ENCODE measurements at places on chromosomes 2 and 18.

GRCh38 chr2:67394734-67395133 lies 2.4 kb upstream of the ETAA1 start:
- no peak overlapping the region for H3K27ac ChIP-seq
- no peak overlapping the region for H3K4me3 ChIP-seq

GRCh38 chr18:55925772-55926171 lies 337.8 kb upstream of the TCF4 start:
- no peaks in the 10 kb centered on the region for H3K4me1 ChIP-seq
- no peak overlapping the region for H3K27ac ChIP-seq
- H3K27me3 ChIP-seq = no peaks in the 10 kb centered on the region
- no peak overlapping the region for H3K4me3 ChIP-seq
- no peak for DNase-seq

- no peaks in the 10 kb centered on the region for H3K27me3 ChIP-seq
- H3K4me1 ChIP-seq = peaks cover 7% of the 10 kb centered on the region
- H3K36me3 ChIP-seq = no peaks in the 10 kb centered on the region
- DNase-seq = peak; percentile 56
These were observed 96.0 kb upstream of the FHL2 start for GRCh38 chr2:105494683-105495425.

DNA sequence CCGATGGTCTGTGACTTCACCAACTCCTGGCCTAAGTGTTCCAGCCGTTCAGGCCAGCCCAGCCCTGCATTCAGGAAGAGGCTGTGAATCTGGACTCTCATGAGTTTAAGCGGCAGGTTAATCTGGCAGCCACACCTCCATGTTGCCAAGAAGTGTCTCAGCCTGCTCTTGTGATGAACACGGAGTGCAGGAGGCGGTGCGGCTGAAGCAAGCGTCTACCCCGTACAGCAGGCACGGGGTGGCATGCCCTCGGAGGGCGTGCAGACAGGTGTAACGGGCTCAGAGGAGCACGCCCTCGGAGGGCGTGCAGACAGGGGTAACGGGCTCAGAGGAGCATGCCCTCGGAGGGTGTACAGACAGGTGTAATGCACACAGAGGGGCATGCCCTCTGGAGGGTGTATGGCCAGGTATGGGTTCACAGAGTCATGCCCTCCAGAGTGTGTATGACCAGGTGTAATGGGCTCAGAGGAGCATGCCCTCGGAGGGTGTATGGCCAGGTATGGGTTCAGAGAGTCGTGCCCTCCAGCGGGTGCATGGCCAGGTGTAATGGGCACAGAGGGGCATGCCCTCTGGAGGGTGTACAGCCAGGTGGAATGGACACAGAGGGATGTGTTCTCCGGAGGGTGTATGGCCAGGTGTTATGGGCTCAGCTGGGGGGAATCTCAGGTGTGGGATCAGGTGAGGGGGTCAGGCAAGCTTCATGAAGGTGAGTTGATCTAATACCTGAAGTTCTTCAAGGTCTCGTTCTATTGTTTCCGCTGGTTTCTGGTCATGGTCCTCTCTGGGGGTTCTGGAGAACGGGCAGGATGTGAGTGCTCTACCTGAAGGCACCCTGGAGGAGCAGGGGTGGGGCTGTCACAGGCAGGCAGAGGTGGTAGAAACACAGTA lies 22.6 kb downstream of the CROCC2 start:
- no peak overlapping the region for H3K27ac ChIP-seq
- no peak overlapping the region for H3K4me3 ChIP-seq
- no peaks in the 10 kb centered on the region for H3K4me1 ChIP-seq
- no peak for DNase-seq
- H3K36me3 ChIP-seq = no peaks in the 10 kb centered on the region

- H3K4me1 ChIP-seq = no peaks in the 10 kb centered on the region
- no peak overlapping the region for H3K27ac ChIP-seq
- no peak for DNase-seq
- H3K36me3 ChIP-seq = no peaks in the 10 kb centered on the region
- no peak overlapping the region for H3K4me3 ChIP-seq
These were observed 8.5 kb upstream of the CYRIA start for GRCh38 chr2:16674154-16674553.

- H3K36me3 ChIP-seq = no peaks in the 10 kb centered on the region
- no peak overlapping the region for H3K27ac ChIP-seq
- no peak for DNase-seq
These were observed 46.2 kb downstream of the FAM98A start for GRCh38 chr2:33552758-33553461.

- H3K4me3 ChIP-seq = no peak overlapping the region
- H3K27me3 ChIP-seq = no peaks in the 10 kb centered on the region
- DNase-seq = no peak
- H3K4me1 ChIP-seq = no peaks in the 10 kb centered on the region
- H3K36me3 ChIP-seq = no peaks in the 10 kb centered on the region
- H3K27ac ChIP-seq = no peak overlapping the region
These were observed 58.0 kb downstream of the LINC00305 start for GRCh38 chr18:64090876-64091275.

DNA sequence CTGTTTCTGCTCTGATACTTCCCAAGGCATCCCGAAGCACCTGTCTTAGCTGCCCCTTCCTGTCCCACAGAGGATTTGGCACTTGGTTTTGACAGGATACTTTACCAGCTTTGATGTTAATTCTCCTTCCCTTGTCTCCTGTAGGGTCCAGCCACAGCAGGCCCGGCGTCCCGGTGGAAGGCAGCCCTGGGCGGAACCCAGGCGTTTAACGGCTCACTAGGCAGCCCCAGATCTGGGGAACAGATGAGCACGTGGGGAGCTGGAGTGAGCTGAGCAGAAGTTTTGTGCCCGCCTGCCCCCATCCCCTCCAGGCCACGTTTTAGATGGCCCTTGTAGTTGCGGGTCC lies 11.4 kb downstream of the ANKRD23 start:
- peaks cover 43% of the 10 kb centered on the region for H3K36me3 ChIP-seq
- DNase-seq = no peak
- H3K27me3 ChIP-seq = no peaks in the 10 kb centered on the region
- H3K27ac ChIP-seq = peak overlapping the region; percentile 48

- H3K27ac ChIP-seq = peak overlapping the region; percentile 36
- DNase-seq = no peak
- H3K36me3 ChIP-seq = peaks cover 11% of the 10 kb centered on the region
- H3K27me3 ChIP-seq = no peaks in the 10 kb centered on the region
- peaks cover 9% of the 10 kb centered on the region for H3K4me1 ChIP-seq
- H3K4me3 ChIP-seq = no peak overlapping the region
These were observed 13.6 kb downstream of the ADI1 start for GRCh38 chr2:3505771-3506170.

DNA sequence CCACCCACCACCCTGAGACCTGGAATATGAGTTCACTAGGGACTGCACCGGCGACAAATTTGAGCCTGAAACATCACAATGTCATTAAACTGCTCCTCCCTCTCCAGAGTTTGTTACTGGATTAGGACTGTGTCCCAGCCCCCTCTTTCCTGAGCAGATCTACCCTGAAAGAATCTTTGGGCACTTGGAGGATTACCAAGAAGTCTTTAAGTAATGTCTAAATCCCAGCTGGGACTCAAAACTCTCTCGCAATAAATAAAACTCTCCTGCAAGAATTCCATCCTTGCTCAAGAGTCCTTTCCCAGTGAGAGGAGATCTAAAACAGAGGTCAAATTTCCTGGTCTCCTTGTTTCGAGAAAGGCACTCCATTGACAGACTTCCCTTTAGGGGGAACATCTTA lies 20.9 kb downstream of the GKN2 start:
- H3K27ac ChIP-seq = no peak overlapping the region
- H3K36me3 ChIP-seq = no peaks in the 10 kb centered on the region
- DNase-seq = no peak
- no peaks in the 10 kb centered on the region for H3K4me1 ChIP-seq
- H3K27me3 ChIP-seq = no peaks in the 10 kb centered on the region
- no peak overlapping the region for H3K4me3 ChIP-seq

- H3K4me1 ChIP-seq = no peaks in the 10 kb centered on the region
- DNase-seq = no peak
- no peak overlapping the region for H3K4me3 ChIP-seq
- no peak overlapping the region for H3K27ac ChIP-seq
- no peaks in the 10 kb centered on the region for H3K36me3 ChIP-seq
These were observed 10.0 kb upstream of the CD302 start for GRCh38 chr2:159808032-159808425.

DNA sequence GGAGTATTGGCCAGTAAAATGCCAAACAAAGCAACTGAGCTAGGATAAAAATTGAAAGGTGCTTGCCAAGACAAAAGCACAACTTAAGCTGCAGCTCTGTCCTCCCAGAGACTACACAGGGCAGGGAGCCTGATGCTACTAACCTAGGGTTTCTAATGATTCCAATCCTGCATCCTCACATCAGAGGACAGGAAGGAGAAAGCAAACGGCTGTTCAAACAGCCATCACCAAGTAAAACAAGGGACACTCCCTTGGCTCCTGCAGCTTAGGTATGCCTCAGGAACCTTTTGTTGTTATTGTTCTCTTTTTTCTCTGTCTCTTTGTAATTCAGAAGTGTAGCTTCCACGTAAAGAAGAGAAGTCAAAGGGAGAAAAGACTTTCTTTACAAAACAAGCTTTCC lies 99.5 kb downstream of the TCF4 start:
- H3K4me3 ChIP-seq = no peak overlapping the region
- no peaks in the 10 kb centered on the region for H3K27me3 ChIP-seq
- no peak for DNase-seq
- H3K27ac ChIP-seq = no peak overlapping the region
- no peaks in the 10 kb centered on the region for H3K36me3 ChIP-seq

DNA sequence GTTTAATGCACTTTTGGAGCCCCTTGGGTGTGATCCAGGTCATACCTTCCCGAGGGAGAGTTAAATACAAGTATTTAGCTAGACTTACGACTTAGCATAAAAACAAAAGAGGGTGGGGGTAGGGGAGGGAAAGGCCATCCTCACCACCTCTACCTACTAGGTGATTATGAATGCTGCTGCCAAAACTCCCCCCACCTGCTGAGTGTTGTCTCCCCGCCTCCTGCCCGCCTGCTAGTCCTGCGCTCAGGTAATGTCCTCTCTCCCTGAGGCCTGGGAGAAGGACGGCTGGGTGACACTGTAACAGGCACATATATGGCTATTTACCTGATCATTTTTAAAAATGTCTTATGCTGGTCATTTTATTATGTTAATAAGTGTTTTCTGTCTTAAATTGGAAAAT lies 3.0 kb upstream of the NCKAP5 start:
- no peaks in the 10 kb centered on the region for H3K4me1 ChIP-seq
- no peak overlapping the region for H3K4me3 ChIP-seq
- H3K27ac ChIP-seq = no peak overlapping the region
- H3K36me3 ChIP-seq = no peaks in the 10 kb centered on the region
- H3K27me3 ChIP-seq = no peaks in the 10 kb centered on the region

- DNase-seq = no peak
- H3K4me3 ChIP-seq = no peak overlapping the region
- peaks cover 5% of the 10 kb centered on the region for H3K4me1 ChIP-seq
- no peaks in the 10 kb centered on the region for H3K36me3 ChIP-seq
These were observed 27.5 kb downstream of the CNRIP1 start for GRCh38 chr2:68292108-68292710.

GRCh38 chr2:12534646-12535263 lies 182.0 kb upstream of the TRIB2 start:
- H3K27me3 ChIP-seq = no peaks in the 10 kb centered on the region
- H3K4me3 ChIP-seq = no peak overlapping the region
- no peaks in the 10 kb centered on the region for H3K36me3 ChIP-seq
- peak overlapping the region; percentile 65 for H3K27ac ChIP-seq
- peaks cover 4% of the 10 kb centered on the region for H3K4me1 ChIP-seq

DNA sequence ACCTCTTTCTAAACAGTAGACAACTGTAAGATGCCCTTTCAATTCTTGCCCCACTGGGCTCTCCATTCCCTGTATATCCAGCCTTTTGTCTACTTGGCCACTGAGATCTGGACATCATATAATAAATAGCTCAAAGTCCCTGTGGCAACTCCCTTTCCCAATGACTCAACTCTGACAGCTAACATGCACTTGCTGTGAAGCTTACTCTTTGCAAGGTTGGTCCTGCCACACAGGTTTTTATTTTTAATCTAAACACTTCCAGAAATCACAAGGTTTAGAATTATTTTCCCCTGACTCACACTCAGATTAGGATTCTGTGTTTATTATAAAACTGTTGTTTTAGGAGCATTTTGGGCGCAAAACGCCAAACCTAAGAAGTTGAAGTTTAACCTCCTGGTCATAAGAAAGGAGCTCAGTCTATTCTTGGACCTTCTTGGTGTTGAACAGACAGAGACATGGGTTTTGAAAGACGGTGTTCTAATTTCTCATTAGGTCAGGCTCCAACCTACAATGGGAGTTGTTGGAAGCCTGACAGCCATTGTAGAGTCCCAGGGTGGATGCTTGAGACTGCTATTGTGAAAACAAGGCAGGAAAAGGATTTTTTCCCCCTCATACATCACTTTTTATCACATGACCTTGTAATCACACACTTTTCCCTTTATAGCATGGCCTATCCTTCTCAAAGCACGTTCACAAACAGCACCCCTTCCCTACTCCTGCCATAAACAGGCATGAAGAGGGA lies 124.7 kb upstream of the SERPINE2 start:
- no peaks in the 10 kb centered on the region for H3K27me3 ChIP-seq
- DNase-seq = no peak
- no peaks in the 10 kb centered on the region for H3K4me1 ChIP-seq
- H3K36me3 ChIP-seq = no peaks in the 10 kb centered on the region
- no peak overlapping the region for H3K27ac ChIP-seq

DNA sequence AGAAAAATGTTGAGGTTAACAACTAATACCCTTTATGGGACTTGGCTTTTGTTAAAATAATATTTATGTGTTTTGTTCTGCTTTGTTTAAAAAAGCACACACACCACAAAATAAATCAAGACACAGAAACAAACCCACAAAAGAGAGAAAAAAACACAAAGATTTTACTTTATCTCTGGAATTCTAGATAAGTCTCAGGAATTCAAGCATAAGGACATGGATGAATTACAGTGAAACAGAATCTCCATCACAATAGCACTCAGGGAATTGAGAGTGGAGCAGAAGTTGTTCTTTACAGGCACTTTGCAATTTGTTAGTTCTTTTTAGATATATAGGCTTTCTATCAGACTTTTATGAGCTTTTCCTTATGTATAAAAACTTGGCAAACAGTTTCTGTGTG lies 360.9 kb upstream of the ZC3H15 start:
- H3K4me3 ChIP-seq = no peak overlapping the region
- DNase-seq = no peak

DNA sequence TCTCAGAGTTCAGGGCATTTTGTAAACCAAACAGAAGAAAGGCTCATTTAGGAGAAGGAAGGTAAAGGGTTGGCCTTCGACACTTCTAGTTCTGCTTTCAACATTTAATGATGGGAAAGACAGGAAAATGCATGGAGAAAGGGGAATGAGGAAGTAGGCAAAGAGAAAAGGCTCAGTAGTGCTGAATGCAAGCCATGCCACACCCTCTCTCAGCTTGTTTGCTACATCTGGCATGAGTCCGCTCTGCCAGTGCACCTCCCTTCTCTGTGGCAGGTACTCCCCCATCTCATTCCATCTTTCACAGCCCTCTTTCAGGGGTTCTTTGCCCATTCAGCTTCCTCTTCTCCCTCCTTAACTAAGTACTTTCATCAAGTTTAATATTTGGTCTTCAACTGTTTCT lies 120.9 kb upstream of the ITGB6 start:
- DNase-seq = peak; percentile 43
- no peak overlapping the region for H3K4me3 ChIP-seq
- H3K4me1 ChIP-seq = peaks cover 20% of the 10 kb centered on the region
- H3K27ac ChIP-seq = no peak overlapping the region

- H3K4me1 ChIP-seq = no peaks in the 10 kb centered on the region
- H3K27me3 ChIP-seq = no peaks in the 10 kb centered on the region
- no peak overlapping the region for H3K27ac ChIP-seq
- DNase-seq = no peak
- no peak overlapping the region for H3K4me3 ChIP-seq
- H3K36me3 ChIP-seq = no peaks in the 10 kb centered on the region
These were observed 49.2 kb upstream of the ZNF804A start for GRCh38 chr2:184549153-184549552.

- no peak for DNase-seq
- H3K36me3 ChIP-seq = no peaks in the 10 kb centered on the region
- peak overlapping the region; percentile 85 for H3K27ac ChIP-seq
- H3K4me1 ChIP-seq = peaks cover 39% of the 10 kb centered on the region
These were observed 1.9 kb upstream of the ST3GAL5 start for GRCh38 chr2:85890522-85891176.

All from transverse colon (tissue), 4 donors.